ENCODE measurements at places on chromosomes 5 and 9. TPM values are rescaled to one million over a fixed set of nuclear protein-coding genes. Genes with fewer than 3 reads are reported as not detected.

The FAXDC2 gene
- total RNA-seq = 14.1 TPM

The GLRA1 gene
- not detected for total RNA-seq

- H3K27me3 ChIP-seq = no peaks in the 10 kb centered on the region
- no peak overlapping the region for H3K27ac ChIP-seq
- no peaks in the 10 kb centered on the region for H3K36me3 ChIP-seq
- DNase-seq = no peak
Measured at GRCh38 chr5:116908537-116908936, 333.9 kb upstream of the SEMA6A start.

DNA sequence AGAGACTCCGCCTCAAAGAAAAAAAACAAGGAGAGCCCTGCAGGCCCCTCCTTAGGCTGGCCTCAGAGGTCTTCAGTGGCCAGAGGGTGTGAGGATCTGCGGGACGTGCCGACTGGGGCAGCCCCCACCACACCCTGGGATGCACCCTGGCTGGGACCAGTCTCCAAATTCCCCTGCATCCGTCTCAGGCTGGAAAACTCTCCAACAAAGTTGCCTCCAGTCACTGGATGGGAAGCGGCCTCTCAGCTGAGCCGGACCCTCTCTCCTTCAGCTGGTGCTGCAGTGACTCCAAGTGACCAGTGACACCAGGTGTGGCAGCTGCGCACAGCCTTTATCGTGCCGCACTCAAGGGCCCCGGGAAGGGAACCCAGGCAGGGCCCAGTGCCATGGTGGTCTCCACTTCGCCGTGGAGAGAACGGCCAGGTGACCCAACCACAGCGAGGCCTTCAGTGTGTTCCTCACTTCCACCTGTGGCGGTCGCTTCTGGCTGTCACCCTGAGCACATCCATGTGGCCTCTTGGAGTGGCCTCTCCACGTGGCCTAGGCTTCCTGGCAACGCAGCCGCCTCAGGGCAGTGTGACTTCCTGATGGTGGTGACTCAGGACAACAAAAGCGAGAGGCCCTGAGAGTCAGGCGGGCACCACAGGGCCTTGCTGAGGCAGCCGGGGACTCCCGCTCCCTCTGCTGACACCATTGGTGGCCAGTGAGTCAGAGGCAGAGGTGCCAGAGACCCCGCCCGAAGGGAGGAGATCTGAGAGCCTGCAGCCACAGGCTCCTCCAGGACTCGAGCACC is 19.3 kb upstream of the CAMSAP1 start:
- no peaks in the 10 kb centered on the region for H3K4me1 ChIP-seq
- no peak for DNase-seq
- H3K27me3 ChIP-seq = no peaks in the 10 kb centered on the region
- no peak overlapping the region for H3K4me3 ChIP-seq

GRCh38 chr9:2726650-2727340 is 9.5 kb downstream of the KCNV2 start:
- no peak overlapping the region for H3K27ac ChIP-seq
- no peak overlapping the region for H3K4me3 ChIP-seq
- H3K27me3 ChIP-seq = no peaks in the 10 kb centered on the region
- H3K4me1 ChIP-seq = peaks cover 3% of the 10 kb centered on the region
- DNase-seq = no peak
- H3K36me3 ChIP-seq = no peaks in the 10 kb centered on the region

- peak; percentile 23 for DNase-seq
- no peaks in the 10 kb centered on the region for H3K27me3 ChIP-seq
Measured at GRCh38 chr5:82106756-82107155, 134.9 kb downstream of the ATG10 start.

GRCh38 chr5:88895681-88896501 is 12.9 kb upstream of the MEF2C start:
- H3K4me1 ChIP-seq = no peaks in the 10 kb centered on the region
- no peaks in the 10 kb centered on the region for H3K27me3 ChIP-seq
- no peak overlapping the region for H3K27ac ChIP-seq
- no peak for DNase-seq
